ENCODE measurements at places on chromosomes 11 and 22.
A peak's percentile ranks its signal among the peaks of the same experiment; 100 is the strongest.

DNA sequence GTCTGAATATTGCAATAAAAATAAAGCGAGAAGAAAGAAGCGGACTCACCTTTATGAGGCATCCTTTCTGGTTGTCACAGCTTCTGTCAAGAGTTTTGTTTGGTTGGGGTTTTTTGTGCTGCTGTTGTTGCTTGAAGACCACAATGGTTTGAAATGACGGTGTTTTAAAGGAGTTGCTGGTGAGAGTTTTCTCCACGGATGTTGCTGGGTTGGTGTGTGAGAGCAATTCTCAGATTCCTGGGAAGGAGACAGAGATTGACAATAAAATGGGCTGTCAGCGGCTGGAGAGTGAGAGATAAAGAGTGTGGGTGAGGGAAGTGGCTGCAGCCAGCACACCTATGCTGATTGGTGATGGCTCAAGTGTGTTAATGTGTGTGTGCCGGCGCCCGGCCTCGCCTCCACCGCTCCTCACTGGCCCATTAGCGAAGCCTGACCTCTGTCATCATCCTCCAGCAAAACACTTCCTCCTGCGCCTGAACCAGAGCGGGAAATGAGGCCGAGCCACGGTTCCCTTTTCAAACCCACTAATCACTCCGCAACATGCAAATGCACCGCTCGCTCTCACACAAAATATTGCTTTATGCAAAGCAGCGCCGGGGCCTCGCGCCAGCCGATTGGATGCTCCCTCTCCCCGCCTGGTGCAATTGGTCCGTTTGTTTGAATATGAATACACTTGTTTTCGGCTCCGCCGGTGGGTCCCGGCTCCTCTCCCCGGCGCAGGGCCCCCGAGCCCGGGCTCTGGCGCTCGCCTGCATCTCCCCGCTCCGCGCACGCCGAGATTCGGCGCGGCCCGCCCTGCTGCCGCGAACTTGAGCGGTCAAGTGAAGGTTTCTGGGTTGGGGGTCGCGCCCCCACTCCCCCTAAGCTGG is at the start of gene PAX6:
Gene PAX6, minus strand, starts transcription at position 544 of the 869 bp plus-strand sequence. CDS start 4,911 bp downstream, outside the sequence.
- DNase-seq, result peak; percentile 98

- no peak for DNase-seq
Measured at GRCh38 chr11:86416494-86416893, 41.8 kb downstream of the CCDC81 start.

- DNase-seq, result no peak
Measured at GRCh38 chr11:109783840-109784239, 309.4 kb upstream of the ZC3H12C start.

- no peak for DNase-seq
Measured at GRCh38 chr22:40624770-40625169, 11.7 kb downstream of the MRTFA start.

DNA sequence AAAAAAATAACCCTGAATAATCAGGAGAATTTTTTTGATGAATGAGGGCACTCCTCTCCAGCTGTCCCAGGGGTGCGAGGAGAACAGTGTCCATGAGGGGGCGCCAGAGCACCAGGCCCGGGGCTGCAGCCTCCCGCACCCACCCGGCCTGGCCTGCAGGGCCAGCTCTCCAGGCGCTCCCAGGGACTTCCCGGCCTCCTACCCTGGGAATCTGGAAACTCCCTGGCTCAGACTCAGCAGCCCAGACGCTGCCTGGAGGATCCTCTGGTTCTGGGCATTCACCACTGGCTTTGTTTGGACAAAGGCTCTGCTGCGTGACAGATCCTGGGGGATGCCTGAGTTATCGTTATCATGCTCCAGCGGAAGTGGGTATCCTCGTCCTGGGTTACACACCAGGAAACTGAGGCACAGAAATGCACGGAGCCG is 31.0 kb downstream of the MCM5 start:
- DNase-seq, result peak; percentile 56

GRCh38 chr22:49541693-49542230 is 285.9 kb downstream of the BRD1 start:
- DNase-seq, result no peak

DNA sequence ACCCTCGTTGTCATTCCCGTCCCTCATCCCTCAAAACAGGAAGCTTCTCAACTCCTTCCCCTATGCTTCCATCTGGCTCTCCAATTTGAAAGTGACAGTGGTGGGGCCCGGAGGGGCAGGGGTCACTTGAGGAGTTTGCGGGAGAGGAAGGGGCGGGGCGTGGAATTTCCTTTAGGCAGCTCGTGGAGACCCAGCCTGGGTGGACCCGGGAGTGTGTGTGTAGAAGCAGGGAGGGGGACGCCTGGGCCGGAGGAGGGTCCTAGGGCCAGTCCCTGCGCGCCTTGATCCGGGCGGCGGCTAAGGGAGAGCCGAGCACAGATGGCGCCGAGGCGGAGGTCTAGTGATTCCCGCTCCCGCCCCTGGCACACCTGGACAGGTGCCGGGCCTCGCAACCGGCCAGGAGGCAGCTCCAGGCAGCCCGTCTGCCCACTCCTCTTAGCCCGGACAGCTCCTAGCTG is 7.8 kb upstream of the PAX6 start:
- DNase-seq, result no peak

DNA sequence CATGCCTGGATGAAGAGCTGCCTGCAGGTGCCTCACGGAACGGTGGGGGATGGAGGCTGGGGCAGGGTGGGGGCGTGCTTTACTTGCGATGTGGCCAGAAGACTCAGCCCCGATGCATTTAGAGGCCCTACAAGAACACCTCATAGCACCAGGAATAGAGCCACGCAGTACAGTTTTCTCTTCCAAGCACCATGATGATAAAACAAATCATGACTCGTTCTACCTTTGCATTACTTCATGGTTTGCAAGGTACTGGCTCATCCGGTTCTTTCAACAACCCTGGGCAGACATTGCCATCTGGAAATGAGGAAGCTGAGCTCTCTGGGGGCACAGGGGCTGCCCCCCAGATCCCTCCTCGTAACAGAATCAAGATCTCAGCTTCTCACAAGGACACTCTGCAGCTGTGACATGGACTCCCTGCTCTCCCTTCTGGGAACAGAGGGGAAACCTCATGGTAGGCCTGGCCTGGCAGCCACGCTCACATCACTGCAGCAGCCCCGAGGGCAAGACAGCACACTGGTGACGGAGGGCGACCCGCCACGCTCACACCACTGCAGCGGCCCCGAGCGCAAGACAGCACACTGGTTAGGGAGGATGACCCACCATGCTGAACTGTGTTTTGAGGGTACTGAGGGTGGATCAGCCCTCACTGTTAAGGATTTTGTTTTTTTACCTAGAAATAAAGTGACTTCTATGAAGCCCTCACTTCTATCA is 46.9 kb downstream of the PHF21B start:
- DNase-seq, result no peak

GRCh38 chr11:13486926-13487660 is 8.7 kb downstream of the PTH start:
- no peak for DNase-seq

GRCh38 chr11:65427691-65428577 is 5.3 kb downstream of the NEAT1 start:
- no peak for DNase-seq

GRCh38 chr22:32501836-32502752 is 27.5 kb downstream of the FBXO7 start:
- no peak for DNase-seq

- DNase-seq, result no peak
Measured at GRCh38 chr22:40610329-40610850, 26.1 kb downstream of the MRTFA start.

DNA sequence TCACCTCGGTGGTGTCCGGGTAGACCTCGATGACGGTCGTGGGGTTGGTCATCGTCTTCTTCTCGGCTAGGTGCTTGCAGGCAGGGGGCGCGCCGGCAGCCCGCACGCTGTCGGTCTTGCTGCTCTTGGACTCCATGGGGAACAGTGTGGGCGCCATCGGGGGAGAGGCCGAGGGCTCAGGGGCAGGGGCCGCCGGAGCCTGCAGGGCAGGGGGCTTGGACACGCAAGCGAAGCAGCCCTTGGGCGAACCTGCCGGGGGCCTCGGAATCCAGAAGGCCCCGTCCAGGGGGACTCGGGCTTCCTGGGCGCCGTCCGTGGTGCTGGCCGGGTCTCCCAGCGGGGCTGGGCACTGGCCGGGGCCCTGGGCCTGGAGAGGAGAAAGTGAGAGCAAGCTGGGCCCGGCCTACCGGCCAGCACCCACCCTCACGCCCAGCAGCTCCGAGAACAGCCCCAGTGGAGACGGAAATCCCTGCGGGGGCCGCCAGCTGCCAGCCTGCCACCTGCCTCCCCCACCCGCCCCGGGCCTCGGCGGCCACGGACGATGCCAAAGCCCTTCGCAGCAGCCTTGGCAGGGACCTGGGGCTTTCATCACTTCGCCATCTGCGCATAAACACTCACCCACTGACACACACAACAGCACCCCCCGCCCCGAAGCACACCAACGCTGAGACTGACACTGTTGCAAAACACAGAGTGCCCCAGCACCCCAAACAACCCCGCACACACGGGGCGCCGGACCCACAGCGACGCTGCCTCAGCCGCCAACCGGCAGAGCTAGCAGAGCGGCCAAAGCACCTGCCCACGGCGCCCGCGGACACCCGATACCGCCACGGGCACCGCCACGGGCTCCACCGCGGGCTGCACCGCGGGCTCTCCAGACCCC is 2.4 kb downstream of the IFITM10 start:
- DNase-seq, result no peak

GRCh38 chr22:32713737-32714457 is 87.6 kb upstream of the TIMP3 start:
- DNase-seq, result no peak

DNA sequence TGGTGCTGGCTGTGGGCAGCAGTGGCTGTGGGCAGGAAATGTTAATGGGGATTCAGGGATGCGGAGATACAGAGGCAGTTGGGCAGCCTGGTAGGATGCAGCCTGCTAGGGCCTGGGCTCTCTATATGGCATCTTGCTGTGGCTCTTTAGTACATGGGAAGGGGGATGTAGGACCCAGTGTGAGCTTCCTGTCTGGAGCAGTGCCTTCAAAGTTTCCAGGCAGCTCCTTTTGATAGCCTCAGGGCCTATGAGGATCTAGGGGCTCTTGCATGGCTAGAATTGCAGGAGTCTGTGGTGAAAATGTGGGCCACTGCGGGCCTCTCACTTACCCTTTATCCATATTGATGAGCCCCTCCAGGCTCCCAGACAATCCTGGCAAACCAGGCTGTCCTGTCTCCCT is 213.2 kb upstream of the SNX19 start:
- no peak for DNase-seq

- no peak for DNase-seq
Measured at GRCh38 chr22:21745948-21746347, 10.4 kb upstream of the YPEL1 start.

GRCh38 chr11:128628686-128629085 is 41.3 kb upstream of the ETS1 start:
- no peak for DNase-seq

GRCh38 chr11:85266646-85267045 is 360.5 kb downstream of the DLG2 start:
- no peak for DNase-seq

DNA sequence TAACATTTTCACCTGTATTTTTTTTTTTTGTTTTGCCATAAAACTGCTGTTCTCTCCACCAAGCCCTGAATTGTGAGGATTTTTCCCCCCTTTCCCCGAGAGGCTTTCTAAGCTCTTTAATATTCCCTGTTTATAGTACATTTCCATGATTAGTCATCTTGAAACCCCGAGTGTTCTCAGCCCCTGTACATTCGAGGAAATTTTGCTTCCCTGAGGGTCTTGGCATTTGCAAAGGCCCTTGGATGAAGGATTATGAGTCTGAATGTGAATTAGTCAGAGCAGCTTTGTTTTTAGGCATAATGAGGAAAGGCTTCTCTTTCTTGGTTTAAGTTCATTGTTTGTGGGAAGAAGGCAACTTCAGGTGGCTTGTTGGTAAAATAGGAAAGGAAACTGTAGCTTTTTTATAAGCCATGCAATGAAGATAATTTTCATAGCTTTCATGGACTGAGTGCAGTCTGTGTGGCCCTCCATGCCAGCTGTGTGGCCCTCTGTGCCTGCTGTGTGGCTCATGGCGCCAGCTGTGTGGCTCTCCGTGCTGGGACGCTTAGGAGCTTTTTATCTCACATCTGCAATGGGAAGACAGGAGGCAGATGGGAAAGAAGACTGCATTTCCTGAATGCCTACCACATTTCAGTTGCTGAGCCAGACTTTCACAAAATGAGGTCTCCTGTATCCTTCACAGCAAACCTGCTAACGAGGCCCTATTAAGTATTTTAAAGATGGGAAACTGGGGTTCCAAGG is 129.0 kb downstream of the TEAD1 start:
- DNase-seq, result no peak

GRCh38 chr22:21449531-21450319 is 17.5 kb upstream of the TMEM191C start:
- no peak for DNase-seq

DNA sequence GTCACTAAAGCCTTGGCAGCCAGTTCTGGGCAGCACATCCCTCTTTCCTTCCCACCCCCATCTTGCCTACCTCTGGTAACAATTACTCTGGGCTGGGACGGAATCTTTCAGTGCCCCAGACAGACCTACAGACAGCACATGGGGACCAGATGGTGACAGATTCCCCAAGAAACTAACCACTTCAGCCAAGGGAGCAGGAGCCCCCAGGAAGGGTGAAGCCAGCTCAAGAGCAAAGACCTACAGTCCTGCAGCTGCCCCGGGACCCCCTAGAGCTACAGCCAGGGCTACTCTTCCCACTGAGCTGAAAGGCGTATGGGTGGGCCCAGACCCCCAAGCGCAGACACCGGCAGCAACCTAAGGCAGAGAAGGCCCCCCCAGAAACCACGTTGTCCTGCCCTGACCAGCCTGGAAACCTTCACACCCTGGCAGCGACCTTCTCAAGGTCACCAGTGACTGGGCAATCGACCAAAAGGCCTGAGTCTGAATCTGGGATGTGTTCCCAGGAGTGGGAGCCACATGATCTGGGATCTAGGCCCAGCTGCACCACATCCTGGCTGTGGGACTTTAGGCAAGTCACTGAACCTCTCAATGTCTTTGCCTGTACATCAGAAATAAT is 65.8 kb downstream of the LRRC32 start:
- DNase-seq, result no peak

- no peak for DNase-seq
Measured at GRCh38 chr22:32331918-32332725, 25.5 kb upstream of the RFPL3 start.

- DNase-seq, result no peak
Measured at GRCh38 chr11:2453436-2453835, 8.6 kb downstream of the KCNQ1 start.

Measured in NCI-H1048 (cell line).